Globus pallidus (tissue), 1 donor: ENCODE measurements at places on chromosomes 3 and 15.

- no peak for DNase-seq
These were observed 255.9 kb upstream of the LYSMD4 start for GRCh38 chr15:99989095-99989494.

DNA sequence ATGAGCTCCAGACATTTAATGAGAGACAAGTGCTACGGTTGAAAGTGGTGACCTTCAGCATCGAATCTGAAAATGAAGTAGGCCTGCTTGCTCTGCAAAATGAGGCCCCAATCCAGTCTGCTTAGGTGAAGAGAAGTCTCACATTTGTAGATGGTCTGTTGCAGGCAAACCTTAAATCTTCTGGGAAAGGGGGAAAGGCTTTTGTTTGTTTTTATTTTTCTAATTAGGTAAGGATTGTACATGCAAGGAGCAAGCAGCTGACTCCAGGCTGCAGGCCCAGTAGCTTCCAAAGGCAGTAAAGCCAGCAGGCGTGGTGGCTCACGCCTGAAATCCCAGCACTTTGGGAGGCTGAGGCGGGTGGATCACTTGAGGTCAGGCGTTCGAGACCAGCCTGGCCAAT lies 74.3 kb downstream of the HMG20A start:
- no peak for DNase-seq

DNA sequence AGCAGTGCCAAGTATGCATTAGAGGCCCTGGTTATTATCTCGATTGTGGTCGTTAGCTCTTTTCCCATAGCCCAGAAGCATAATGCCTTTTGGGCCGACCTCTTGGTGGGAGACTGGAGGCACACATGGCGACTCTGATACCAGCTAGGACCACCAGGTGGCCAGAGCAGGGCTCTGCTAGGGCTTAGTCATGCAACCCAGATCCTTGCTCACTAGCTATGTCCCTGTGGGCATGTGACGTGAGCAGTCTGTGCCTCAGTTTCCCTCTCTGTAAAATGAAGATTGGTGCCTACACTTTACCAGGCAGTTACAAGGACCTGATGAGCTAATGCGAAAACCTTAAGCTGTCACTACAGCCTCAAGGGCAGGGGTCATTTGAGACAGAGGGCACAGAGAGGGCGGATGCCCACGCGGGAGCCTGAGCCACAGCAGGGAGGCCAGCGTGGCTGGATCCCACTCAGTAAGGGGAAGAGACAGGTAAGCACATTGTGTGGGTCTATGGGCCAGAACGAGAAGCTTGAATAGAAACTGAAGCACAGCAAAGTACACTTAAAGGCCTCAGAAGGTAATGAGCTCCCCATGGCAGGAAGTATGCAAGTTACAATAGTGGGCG lies 8.8 kb downstream of the KLF15 start:
- no peak for DNase-seq

DNA sequence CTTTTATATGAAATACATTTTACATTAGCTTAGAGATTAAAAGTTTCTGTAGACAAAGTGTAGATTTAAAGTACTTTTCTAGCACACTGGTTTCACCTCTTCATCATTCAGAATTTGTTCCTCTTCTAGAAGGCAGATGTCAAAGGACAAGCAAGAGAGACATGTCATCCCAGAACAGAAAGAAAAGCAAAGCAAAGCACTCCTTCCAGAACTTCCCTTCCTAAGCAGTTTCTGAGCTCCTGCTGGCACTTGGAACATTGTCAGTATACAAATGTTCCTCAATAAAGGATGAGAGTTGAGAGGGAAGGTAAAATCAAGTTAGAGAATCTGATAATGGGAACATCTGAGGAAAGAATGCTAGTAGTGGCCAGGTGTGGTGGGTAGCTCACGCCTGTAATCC lies 26.2 kb downstream of the TMOD3 start:
- no peak for DNase-seq

GRCh38 chr3:135917076-135917475 lies 48.5 kb upstream of the PPP2R3A start:
- DNase-seq = no peak

- DNase-seq = no peak
These were observed 123.8 kb upstream of the TJP1 start for GRCh38 chr15:29945943-29946596.

DNA sequence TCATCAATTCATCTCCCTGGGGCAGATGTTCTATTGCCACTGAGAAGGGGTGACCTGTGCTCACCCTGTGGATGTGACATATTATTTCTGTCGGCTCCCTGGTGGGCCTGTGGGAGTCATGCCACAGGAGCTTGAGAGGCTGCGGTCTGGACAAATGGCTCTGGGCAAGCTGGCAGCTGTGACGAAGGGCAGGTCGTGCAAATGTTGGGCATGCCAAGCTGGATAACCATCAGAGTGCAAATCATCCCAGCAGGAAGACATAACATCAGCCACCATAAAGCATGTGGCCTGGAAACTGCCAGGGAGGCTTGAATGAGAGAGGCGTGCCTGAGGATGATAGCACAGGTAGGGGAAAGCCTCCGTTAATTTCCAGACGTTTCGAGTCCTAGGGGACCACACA lies 45.3 kb upstream of the FAM3D start:
- no peak for DNase-seq

GRCh38 chr3:171563298-171563697 lies 103.1 kb upstream of the TNIK start:
- DNase-seq = no peak

GRCh38 chr15:57298204-57298603 lies 78.1 kb upstream of the CGNL1 start:
- no peak for DNase-seq

DNA sequence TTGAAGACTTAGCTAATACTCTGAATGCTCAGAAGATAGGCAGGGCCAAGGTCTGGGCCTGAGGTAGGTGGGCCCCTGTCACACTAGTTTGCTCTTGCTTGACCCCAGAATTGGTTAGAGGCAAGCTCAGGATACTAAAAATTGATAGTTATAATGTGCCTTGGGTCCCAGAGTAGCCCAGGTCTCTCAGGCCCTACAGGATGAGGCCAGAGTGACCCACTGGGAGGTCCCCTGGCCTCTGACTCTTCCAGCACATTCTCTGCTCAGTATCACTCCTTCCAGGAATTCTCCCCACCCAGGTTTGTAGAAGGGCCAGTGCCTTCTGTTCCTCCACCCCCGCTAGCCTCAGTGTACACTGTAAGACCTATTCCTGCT lies 667 bp upstream of the KLHDC8B start:
- no peak for DNase-seq

DNA sequence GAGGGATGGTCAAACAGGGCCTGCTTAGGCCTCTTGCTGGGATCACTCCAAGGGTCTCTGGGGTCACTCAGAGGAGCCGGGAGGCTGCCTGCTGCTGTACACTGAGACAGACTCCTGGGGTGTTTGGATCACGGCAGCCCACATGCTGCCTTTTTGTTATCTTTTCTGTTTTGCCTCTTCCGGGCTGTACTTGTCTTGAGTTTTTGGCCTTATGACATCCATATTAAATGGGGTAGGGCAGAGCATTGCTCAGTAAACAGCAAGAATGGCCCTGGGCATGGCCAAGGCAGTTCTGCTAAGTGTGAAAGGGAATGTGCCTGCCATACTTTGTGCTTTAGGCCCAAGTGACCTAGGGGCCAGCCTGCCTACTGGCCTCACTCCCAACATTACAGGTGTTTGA lies 771 bp upstream of the ENTPD3 start:
- DNase-seq = no peak

DNA sequence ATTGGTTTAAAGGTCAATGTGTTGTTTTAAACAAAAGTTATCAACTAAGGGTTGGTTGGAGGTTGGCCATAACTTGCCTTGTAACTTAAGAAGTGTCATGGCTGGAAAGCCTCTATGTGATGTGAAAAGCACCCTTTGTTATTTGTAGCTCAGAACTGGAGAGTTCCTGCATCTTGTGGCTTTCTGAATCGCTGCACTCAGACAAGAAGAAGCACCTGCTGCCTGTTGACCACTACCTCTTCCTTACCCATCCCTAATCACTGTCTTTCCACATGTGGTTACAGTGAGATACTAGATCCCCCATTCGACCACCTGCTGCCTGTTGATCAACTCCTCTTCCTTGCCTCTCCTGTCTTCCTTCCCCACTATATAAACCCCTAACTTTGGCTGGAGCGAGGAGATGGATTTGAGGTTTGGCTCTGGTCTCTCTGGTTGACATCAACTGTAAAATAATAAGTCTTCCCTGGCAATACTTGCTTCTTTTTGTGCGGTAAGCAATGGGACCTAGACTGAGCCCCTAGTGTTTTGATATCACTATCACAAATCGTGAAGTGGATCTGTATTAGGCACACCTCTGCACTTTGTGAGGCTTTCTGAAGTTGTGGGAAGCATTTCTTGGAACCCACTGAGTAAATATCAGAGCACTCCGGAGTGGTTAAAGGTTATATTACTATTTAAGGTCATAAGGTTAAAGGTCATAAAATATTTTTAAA lies 13.8 kb downstream of the RPL39L start:
- no peak for DNase-seq

GRCh38 chr3:36678216-36679013 lies 85.9 kb downstream of the DCLK3 start:
- DNase-seq = no peak
